HT1080 (cell line): ENCODE measurements at places on chromosomes 11 and 22.

- peak; percentile 33 for DNase-seq
Observed at GRCh38 chr11:119729951-119730613, 1.1 kb upstream of the NECTIN1 start.

DNA sequence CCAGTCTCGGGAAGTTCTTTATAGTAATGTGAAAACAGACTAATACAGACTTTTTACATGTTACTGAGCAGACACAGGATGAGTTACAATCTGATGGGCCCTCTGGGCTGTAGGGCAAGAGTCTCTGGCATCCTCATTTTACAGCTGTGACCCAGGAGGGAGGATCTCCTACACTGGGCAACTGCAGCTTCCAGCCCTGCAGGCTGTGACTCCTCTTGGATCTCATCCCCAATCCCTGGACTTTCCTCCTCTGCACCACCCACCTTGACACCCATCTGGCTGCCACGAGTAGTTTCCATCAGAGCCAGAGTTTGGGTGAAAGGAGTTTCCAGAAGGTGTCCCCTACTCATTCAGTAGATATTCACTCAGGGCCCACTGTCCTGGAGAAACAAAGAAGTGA lies 48.9 kb upstream of the MYEOV start:
- DNase-seq = no peak

DNA sequence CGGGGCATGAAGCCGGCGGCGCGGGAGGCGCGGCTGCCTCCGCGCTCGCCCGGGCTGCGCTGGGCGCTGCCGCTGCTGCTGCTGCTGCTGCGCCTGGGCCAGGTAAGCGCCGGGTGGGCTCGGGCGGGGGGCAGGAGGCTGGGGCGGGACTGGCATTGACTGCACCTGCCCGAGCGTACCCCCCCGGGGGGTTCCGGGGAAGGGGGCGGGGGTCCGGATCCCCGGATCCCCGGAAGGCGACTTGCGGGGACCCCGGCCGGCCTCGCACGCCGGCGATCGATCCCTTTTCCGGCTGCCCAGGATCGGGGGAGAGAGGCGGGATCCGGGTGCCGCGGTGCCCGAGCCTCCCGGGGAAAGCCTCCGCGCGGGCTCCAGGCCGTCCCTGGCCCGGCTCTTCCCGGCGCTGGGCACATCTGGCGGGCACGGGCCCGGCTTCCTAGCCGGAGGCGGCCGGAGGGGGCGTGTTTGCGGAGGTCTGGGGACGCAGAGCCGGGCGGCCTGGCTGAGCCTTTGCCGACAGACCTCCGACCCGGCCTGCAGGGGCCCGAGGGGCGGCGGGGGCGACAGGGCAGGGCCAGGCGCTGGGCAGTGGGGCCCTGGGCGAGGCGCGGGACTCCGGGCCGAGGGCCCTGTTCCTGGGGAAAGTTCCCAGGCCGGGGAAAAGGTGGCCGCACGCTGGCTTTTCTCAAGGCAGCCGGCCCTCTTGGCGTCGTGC lies 705 bp downstream of the PTPRJ start:
- DNase-seq = peak; percentile 30

DNA sequence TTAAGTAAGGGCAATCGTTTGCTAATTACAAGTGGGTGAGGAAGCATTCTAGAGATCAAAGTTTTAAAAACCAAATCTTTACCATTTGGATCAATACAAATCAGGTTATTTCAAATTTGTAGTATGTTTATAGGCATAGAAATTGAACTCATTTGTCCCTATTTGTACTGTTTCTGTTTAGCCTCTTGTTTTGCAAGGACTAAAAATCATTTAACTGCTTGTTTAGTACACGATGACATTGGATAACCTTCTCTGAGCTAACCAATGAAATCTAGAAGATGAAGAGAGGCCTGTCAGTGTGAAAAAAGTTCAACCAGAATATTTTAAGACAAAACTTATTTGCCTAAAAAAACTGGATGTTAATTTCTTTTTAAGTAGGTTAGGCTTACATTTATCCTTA lies 40.0 kb downstream of the ZC3H12C start:
- DNase-seq = no peak

GRCh38 chr11:88281317-88281712 lies 56.2 kb downstream of the CTSC start:
- DNase-seq = no peak

DNA sequence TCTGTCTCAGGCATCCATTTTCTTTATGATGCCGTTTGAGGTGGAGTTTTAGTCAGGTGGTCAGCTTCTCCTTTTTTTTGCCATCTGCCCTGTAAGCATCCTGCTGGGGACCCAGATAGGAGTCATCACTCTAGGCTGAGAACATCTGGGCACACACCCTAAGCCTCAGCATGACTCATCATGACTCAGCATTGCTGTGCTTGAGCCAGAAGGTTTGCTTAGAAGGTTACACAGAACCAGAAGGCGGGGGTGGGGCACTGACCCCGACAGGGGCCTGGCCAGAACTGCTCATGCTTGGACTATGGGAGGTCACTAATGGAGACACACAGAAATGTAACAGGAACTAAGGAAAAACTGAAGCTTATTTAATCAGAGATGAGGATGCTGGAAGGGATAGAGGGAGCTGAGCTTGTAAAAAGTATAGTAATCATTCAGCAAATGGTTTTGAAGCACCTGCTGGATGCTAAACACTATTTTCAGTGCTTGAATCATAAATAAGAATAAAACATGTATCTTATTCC lies 10.9 kb upstream of the HBE1 start:
- DNase-seq = peak; percentile 99

GRCh38 chr11:8581300-8581699 lies 12.7 kb downstream of the STK33 start:
- DNase-seq = no peak

DNA sequence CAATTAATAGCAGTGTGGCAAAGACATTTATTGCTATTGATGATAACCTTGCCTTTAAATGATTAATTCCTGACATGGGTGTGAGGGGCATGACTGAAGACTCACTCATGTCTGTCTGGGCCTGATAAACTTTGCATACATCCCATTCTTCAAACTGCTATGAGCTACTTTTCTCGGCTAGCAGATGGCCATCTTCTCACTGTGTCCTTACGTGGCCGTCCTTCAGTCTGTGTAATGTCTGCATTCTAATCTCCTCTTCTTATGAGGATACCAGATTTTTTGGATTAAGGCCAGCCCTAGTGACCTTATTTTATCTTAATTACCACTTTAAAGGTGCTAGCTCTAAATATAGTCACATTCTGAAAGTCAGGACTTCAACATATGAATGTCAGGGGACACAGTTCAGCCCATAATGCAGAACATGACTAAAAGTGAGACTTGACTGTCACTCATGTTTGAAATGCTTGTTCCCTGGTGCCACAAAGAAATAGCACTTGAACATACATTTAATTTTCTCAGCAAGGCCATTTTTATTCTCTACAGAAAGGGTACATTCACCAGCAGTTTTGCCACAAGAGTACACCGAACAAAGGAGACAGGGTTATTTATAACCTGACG lies 32.3 kb downstream of the OR10A6 start:
- DNase-seq = no peak

GRCh38 chr11:36388071-36388470 lies 92.0 kb downstream of the PRR5L start:
- DNase-seq = no peak

GRCh38 chr11:31005202-31005601 lies 364.3 kb downstream of the DCDC1 start:
- DNase-seq = no peak

- no peak for DNase-seq
Observed at GRCh38 chr11:87035976-87036583, 1.7 kb upstream of the TMEM135 start.

DNA sequence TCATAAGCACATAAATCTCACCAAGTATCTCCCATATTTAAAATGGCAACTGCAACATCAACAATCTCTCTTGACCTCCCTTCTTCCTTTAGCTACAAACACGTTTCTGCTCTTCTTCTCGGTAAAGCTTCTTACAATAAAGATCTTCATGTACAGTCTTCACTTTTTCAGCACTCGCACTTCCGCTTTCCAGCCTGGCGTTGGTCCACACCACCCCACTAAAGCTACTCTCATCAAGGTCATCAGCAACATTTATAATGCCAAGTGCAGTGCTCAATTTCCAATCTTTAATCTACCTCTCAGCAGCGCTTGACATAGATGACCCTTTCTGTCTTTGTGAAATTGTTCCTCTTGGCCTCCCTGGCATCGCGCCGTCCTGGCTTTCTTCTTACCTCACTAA lies 33.6 kb downstream of the NTM start:
- DNase-seq = no peak

DNA sequence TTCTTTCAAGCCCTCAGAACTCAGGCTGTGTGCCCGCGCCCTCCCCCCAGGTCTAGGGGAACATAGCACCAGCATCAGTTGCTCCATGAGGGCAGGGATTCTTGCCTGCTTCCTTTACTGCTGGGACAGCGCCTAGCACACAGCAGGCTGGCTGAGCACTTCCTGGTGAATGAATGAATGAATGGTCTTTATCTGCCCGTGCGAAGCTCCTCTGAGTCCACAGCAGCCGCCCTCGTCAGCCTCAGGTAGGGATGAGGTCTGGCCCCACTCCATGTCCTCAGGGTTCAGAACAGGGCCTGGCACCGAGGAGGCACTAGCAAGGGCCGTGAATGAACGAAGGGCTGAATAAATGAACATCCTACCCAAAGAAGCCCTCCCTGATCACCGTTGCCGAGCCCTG lies 27.3 kb downstream of the ARRB1 start:
- DNase-seq = no peak

DNA sequence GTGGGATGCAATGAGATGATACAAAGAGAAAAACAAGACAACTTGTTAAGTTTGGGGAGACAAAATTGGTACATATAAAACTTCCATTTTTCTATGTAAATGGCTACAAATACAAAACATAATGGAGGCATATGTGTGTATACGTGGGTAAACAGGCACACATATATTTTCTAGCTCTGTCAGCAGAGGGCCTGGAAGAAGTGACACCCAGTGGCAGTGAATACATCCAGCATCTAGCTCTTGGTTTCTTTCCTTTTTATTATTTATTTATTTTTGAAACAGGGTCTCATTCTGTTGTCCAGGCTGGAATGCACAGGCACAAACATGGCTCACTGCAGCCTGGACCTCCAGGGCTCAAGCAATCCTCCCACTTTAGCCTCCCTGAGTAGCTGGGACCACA lies 5.0 kb upstream of the RASL10A start:
- DNase-seq = no peak

- no peak for DNase-seq
Observed at GRCh38 chr11:93700830-93701229, 39.3 kb downstream of the CEP295 start.

DNA sequence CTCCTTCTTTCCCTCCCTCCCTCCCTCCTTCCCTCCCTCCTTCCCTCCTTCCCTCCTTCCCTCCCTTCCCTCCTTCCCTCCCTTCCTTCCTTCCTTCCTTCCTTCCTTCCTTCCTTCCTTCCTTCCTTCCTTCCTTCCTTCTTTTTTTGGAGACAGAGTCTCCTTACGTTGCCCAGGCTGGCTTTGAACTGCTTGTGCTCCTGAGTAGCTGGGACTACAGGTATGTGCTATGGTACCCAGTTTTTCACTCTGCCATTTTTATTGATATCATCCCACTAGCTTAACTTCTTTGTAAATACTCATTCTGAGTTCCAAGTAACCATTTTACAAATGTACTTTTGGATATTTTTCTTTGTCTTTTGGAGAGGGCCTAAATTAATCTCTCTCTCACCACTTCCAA lies 336.8 kb upstream of the DDI1 start:
- no peak for DNase-seq

DNA sequence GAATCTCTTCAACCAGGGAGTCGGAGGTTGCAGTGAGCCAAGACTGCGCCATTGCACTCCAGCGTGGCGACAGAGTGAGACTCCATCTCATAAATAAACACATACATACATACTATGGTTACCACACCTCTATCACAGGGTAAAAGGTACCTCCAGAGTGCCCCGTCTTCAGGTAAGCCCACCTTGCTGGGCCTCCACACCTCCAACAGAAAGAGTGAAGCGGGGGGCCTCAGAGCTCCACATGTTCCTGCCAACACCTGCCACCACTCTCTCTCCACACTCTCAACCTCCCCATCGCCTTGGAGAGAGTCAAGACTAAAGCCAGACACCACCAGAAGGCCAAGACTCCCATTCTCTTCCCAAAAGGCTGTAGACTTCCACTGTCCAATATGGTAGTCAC lies 10.3 kb upstream of the VWCE start:
- DNase-seq = no peak

DNA sequence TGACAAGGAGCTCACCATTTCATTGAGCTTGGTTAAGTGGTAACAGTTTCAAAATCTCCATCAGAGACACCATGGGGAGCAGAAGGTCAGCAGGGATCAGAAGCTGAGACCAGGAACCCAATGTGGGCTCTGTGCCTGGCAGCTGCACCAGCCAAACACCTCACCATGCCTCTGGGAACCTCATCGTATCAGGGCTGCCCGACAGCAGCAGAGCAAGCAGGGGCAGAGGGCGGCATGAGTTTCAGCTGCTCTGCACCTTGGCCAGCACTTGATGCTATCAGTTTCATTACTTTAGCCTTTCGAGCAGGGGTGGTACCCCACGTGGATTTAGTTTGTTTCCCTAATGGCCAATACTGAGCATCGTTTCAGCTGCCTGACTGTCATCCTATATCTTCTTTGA lies 77.8 kb downstream of the DGCR2 start:
- no peak for DNase-seq

DNA sequence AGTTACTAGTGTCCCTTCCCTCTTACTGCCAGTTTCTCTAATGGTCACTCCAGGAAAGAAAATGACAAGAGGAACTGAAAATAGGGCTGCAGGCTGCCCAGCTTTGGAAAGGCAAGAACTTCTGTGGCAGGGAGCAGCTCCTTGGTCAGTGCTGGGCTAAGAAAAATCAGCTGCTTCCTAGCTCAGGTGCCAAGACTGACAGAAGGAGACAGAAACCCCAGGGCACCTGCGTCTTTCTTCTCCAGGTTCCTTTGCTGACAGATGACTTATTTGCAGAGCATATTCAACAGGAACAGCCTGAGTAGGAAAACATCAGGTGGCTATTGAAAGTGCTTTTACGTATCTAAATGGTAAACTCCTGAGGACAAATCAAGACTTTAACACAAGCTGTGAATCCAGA lies 25.4 kb downstream of the MAML2 start:
- DNase-seq = no peak

GRCh38 chr11:62103986-62104385 lies 19.8 kb upstream of the INCENP start:
- DNase-seq = no peak

DNA sequence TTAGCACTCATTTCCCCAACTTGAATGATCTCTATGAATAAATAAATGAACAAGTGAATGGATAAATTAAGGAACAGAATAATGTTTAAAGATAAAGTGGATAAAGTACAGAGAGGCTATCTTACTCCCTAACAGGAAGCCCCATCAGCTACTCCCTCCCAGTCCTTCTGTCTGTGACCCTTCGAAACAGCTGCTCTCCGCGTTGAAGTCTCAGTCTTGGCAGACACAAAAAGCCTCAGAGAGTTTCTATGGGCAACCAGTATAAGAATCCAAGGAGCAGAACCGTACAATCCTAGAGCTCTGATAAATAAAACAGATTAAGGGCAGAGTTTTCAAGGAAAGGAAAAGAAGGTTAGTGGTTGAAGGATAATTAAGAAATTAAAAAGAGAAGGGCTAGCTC lies 35.0 kb downstream of the GUCY1A2 start:
- DNase-seq = no peak
